Activated CD4-positive, alpha-beta T cell treated with anti-CD3 and anti-CD28 coated beads, Interleukin-2, amount 10 ng/mL, durations not matched to agents 7 days and 5 days (primary cell): ENCODE measurements at places on chromosomes 5 and 9.

GRCh38 chr5:140432916-140433315 is 31.3 kb downstream of the ANKHD1 start:
- DNase-seq, result no peak

DNA sequence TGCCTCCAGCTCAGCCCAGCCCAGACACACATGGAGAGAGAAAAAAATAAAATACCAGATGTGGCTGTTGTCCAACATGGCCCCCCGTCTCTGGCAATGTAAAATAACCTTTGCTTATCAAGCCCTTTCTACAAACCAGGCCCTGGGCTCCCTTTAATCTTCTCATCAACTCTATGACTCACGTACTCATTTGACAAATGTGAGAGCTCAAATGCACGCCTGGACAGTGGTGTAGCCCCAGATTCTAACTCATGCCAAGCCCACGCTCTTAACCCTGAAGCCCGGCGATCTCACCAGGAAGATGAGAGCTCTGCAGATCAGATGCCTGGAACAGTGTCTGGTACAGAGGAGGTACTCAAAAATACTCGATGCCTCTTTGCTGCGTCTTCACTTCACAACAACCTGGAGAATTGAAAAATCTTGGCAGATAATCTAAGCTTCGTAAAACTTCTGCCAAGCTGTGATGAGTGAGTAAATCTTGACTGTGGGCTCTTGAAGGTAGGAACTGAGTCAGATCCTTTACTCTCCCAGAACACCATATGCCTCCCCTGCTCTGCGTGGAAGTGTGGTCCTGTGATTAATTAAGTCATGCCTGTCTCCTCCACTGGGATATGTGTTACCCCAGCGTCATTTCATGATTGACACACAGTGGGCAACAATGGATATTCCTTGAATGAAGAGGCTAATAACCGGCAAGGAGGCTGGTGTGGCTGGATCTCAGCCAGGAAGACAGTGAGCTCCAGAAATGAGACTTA is 102.0 kb upstream of the FSTL4 start:
- DNase-seq, result no peak

DNA sequence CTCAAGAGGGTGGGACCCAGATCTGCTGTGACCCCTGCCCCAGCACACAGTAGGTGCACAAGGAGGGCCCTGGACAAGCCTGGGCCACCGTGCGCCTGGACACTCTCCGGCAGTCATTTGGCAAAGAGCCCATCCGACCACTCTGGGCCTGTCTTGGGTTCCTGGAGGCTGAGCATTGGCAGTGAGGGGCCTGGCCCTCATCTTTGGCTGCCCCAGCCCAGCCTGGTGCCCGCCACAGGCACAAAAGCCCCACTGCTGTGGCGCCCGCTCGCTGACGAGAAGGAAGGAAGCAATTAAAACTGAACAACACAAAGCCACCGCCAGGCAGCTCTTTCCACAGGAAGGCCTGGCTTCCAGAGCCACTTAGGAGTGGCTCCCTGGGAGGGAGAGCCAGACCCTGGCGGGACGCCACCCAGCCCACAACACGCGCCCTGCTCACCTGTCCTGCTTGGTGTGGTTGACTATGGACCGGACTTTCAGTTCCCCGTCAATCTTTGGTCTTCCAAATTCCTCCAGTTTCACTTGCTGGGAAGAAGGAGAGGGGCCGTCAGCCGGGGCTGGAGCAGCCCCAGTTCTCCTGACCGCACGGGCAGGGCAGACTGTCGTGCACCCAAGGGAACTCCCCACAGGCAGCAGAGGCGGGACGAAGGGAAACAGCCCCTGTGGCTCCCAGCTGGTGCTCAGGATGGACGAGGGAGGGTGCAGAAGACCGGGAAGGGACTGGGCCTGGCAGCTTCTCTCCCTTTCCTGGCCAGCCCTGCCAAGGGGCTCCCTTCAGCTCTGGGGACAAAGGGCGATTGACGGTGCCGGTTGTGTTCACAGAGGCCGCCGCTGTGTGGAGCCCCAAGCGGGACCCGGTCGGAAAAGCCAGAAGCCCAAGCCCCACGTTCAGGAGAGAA is 50.9 kb upstream of the SARDH start:
- no peak for DNase-seq

DNA sequence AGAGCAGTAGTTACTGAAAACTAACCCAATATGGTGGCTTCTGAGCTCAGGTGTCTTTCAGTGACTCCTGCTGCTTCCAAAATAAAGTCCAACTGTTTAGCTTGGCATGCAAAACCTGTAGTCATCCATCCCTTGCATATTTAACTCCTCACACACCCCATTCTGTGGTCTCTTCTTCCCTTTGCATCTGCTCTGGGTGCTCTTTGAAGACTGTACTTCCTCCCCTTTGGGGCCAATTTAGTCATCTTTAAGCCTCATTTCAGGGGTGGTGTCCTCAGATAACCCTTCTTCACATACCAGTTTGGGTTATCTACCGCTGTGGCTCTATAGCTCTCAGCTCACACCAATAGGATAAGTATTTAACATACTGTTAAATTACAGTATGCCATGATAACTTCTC is 209.9 kb upstream of the DMRT1 start:
- peak; percentile 36 for DNase-seq

GRCh38 chr9:124520206-124520596 is 13.0 kb upstream of the NR5A1 start:
- DNase-seq, result no peak

DNA sequence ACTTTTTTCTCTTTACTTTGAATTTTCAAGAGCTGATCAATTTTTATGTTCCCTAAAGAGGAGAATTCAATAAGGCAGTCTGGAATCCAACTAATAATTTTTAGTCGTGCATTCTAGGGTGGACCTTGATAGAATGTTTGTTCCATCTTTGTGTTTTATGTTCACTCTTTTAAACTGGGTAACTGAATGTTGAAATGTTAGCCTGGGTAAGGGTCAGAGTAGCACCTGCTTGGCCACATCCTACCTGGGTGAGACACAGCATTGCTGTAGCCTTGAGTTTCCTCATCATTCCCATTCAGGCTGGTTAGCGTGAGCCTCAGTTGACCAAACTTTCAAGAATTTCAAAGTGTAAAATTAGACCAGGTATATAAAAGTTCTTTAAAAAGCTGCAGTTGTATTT is 85.0 kb downstream of the SGCD start:
- no peak for DNase-seq

DNA sequence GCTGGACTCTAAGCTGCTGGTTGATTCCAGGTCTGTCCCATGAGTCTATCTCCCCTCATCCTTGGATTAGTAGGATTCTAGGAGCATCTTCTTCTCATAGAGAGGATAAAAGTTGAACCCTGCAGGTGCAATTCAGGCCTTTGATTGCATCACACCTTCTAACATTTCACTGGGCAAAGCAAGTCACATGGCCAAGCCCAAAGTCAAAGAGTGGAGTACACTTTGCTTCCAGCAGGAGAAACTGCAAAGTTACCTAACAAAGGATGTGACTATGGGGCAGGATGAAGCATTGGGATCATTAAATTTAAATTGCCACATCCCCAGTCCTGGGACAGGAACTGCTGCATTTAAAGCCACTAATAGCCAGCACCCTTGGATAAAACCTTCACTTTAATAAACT is 51.0 kb upstream of the EGFLAM start:
- DNase-seq, result no peak

DNA sequence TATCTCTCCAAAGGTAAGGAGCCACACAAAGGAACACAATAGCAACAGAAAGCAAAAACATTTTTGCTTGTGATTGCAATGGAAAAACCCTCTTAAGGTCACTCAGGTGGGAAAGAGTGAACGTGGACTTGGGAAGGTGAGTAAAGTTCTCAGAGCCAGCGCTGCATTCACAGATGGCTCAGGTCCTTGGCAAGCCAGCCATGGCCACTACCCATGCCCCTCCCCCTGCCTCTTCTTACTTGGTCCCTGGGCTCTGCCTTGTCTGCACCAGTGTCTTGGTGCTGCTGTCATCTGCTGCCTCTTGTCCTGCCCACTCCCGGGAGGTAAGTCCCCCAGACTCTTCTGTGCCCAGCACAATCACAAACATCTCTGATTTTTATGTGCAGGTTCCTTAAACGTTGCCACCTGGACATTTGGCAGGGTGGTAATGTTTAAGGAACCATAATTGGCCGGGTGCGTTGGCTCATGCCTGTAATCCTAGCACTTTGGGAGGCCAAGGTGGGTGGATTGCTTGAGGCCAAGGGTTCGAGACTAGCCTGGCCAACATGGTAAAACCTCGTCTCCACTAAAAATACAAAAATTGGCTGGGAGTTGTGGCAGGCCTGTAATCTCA is 74.6 kb downstream of the FEM1C start:
- no peak for DNase-seq
